ENCODE measurements at places on chromosomes 16 and 17.

GRCh38 chr17:73910206-73910605, 266.0 kb upstream of the SDK2 start:
- H3K27me3 ChIP-seq, result peaks cover 3% of the 10 kb centered on the region
- no peak for DNase-seq
- H3K4me3 ChIP-seq, result no peak overlapping the region

- H3K4me3 ChIP-seq, result peak overlapping the region; percentile 10
- H3K36me3 ChIP-seq, result peaks cover 32% of the 10 kb centered on the region
- H3K27me3 ChIP-seq, result peaks cover 6% of the 10 kb centered on the region
- no peak overlapping the region for H3K27ac ChIP-seq
- peaks cover 48% of the 10 kb centered on the region for H3K4me1 ChIP-seq
- no peak for DNase-seq
Measured at GRCh38 chr16:23682181-23682580, 3.5 kb downstream of the PLK1 start.

DNA sequence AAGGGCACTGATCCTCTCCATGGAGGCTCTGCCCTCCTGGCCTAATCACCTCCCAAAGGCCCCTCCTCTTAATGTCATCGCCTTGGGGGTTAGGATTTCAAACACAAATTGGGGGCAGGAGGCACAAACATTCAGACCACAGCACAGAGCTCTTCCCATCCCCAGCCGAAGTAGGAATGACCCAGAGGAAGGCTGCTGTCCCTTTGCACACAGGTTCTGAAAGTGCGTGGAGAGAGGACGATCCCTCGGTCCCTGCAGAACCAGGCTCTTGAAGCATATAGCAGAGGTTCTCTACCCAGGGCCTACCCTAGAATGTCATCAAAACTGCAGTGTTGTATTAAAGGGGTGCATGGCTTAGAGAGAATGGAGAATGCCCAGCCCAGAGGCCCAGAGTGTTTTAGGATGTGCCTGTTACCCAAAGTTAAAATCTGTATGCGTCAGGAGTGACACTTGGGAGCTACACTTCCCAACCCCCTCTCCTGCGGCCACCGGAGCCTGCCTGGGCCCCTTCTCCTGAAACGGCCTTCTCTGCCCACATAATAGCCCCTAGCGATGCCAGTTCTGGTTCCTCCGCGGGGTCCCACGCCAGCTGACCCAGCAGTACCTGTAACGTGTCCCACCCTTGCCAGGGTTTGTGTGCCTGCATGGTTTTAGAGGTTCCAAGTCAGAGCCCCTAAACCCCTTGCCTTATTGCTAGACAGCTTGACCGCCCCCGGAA, 159.5 kb upstream of the CACNG5 start:
- no peak for DNase-seq
- peaks cover 20% of the 10 kb centered on the region for H3K36me3 ChIP-seq
- no peak overlapping the region for H3K4me3 ChIP-seq
- H3K4me1 ChIP-seq, result peaks cover 50% of the 10 kb centered on the region
- H3K27me3 ChIP-seq, result peaks cover 6% of the 10 kb centered on the region
- H3K27ac ChIP-seq, result no peak overlapping the region

GRCh38 chr17:27414271-27414670, 42.0 kb upstream of the KSR1 start:
- peaks cover 29% of the 10 kb centered on the region for H3K27me3 ChIP-seq
- DNase-seq, result no peak
- H3K36me3 ChIP-seq, result no peaks in the 10 kb centered on the region
- H3K4me1 ChIP-seq, result peaks cover under 1% of the 10 kb centered on the region

DNA sequence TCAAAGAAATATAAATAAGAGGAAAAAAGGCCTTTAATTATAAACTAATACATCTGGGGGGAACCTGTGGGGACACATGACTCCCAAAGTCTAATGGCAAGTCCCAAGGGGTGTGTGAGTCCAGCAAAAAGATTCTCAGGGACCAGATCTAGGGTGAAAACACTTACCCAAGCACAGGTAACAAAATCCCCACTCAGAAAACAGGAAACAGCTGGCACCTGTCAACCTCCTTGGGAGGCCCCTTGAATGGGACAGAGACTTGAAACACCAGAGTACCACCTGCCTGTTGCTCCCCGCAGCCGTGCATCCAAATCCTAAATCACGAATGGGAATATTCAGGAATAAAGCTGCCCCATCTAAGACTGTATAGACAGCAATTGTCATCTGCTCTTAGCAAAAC, 461.2 kb upstream of the CDH5 start:
- H3K4me3 ChIP-seq, result no peak overlapping the region
- no peak for DNase-seq
- peaks cover 30% of the 10 kb centered on the region for H3K27me3 ChIP-seq
- H3K4me1 ChIP-seq, result no peaks in the 10 kb centered on the region
- H3K36me3 ChIP-seq, result no peaks in the 10 kb centered on the region
- no peak overlapping the region for H3K27ac ChIP-seq

DNA sequence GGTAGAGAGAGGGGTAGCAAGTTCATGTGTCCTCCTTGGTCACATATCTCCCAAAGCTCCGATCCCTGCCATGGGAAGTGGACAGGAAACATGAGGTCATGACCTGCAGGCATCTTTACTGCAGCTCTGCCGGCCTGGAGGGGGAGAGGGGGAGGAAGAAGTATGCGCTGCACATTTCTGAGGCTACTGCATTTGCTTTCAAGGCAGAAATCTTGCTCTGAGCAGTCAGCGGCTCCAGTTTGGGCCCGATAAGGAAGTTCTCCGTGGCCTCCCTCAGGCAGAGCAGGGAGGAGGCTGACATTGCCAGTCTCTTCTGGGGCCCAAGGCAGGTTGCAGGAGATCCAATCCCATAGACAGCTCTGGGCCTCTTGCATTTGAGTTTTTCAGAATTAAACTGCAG, 1.5 kb upstream of the NHERF1 start:
- H3K27ac ChIP-seq, result no peak overlapping the region
- H3K4me1 ChIP-seq, result peaks cover 58% of the 10 kb centered on the region
- H3K36me3 ChIP-seq, result no peaks in the 10 kb centered on the region
- H3K4me3 ChIP-seq, result peak overlapping the region; percentile 57
- peaks cover 8% of the 10 kb centered on the region for H3K27me3 ChIP-seq
- no peak for DNase-seq

GRCh38 chr16:17323171-17323570, 147.6 kb downstream of the XYLT1 start:
- H3K27ac ChIP-seq, result no peak overlapping the region
- H3K36me3 ChIP-seq, result no peaks in the 10 kb centered on the region
- H3K27me3 ChIP-seq, result no peaks in the 10 kb centered on the region
- no peak overlapping the region for H3K4me3 ChIP-seq

DNA sequence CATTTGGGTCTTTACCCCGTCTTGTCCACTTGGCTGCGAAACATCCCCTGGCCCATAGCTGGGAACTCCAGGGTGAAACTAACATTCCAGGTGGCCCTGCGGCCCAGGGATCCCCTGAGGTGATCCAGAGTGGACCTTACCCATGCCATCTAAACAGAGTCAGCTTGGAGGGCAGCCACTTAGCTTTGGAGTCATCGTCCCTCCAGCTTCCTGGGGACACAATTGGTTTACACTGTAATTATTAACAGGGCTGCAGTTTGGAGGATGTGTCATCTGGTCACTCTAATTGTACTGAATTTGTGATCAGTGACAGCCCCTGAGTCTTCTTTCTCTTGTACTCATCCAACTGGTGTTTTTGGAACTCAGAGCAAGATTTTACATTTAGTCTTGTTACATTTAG, 149.9 kb downstream of the ENGASE start:
- no peak overlapping the region for H3K27ac ChIP-seq
- no peak overlapping the region for H3K4me3 ChIP-seq
- H3K36me3 ChIP-seq, result no peaks in the 10 kb centered on the region

- H3K36me3 ChIP-seq, result peaks cover 5% of the 10 kb centered on the region
- no peak overlapping the region for H3K4me3 ChIP-seq
- no peak for DNase-seq
- H3K27ac ChIP-seq, result peak overlapping the region; percentile 70
Measured at GRCh38 chr17:12726131-12726530, 60.4 kb downstream of the MYOCD start.

GRCh38 chr17:28509789-28510188, 3.6 kb downstream of the FOXN1 start:
- H3K36me3 ChIP-seq, result no peaks in the 10 kb centered on the region
- H3K27ac ChIP-seq, result no peak overlapping the region
- H3K27me3 ChIP-seq, result peaks cover 52% of the 10 kb centered on the region
- H3K4me3 ChIP-seq, result no peak overlapping the region

- no peaks in the 10 kb centered on the region for H3K36me3 ChIP-seq
- peak overlapping the region; percentile 78 for H3K4me3 ChIP-seq
- H3K27me3 ChIP-seq, result peaks cover 18% of the 10 kb centered on the region
- H3K4me1 ChIP-seq, result peaks cover 9% of the 10 kb centered on the region
- no peak overlapping the region for H3K27ac ChIP-seq
- peak; percentile 48 for DNase-seq
Measured at GRCh38 chr16:22098405-22099255, 6.3 kb downstream of the VWA3A start.

DNA sequence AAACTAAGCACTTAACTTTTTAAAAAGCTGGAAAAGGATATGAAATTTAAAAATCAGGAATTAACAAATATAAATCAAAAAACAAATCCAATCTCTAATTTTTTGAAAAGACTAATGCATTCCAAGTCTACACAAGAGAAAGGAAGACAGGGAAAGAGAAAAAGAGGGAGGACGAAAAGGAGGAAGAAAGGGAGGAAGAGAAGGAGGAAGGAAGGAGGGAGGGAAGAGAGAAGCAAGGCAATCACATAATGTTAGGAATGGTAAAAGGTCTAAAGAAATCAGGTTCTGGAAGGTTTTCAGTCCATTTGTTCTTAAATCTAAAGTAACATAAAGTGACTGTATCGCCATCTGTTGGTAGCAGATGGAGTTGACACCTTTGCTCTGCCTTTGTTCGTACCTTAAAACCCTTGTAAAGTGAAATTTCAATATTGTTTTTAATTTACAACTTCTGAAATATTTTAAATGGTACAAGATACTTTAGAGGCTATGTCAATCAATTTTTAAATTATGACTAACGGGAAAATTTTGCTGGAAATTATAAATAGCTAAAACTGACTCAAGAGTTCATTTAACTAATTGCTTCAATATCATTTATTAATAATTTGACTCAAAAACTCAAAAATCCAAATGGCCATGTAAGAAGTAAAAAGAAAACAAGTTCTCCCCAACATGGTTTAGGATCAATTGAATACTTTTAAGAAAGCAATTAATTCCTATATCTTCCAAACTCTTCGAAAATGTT, 20.4 kb upstream of the CDYL2 start:
- peak; percentile 45 for DNase-seq
- H3K27ac ChIP-seq, result no peak overlapping the region
- H3K36me3 ChIP-seq, result no peaks in the 10 kb centered on the region
- H3K4me1 ChIP-seq, result no peaks in the 10 kb centered on the region

DNA sequence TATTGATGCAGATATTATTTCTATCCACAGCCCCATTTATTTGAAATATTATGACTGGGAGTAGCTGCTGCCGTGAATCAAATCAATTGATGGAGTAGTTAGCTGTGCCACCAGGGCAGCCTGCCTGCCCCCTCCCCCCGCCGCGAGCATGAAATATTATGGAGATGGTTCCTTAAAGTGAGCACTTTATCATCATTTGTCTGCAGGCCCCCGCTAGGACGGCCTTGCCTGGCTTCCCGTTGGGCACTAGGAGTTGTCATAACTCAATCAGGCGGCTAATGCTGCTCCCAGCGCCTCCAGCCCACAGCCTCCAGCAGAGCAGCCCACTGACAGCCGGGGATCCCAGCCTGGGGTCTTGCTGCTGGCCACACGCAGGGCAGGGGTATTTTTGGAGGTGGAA, 173.9 kb downstream of the SALL1 start:
- DNase-seq, result no peak
- no peak overlapping the region for H3K4me3 ChIP-seq
- no peaks in the 10 kb centered on the region for H3K36me3 ChIP-seq
- H3K4me1 ChIP-seq, result no peaks in the 10 kb centered on the region

Data from HFFc6 (cell line).